ENCODE measurements at places on chromosomes 2 and 18.

GRCh38 chr2:120488531-120488930, 142.6 kb downstream of the INHBB start:
- no peak for DNase-seq

DNA sequence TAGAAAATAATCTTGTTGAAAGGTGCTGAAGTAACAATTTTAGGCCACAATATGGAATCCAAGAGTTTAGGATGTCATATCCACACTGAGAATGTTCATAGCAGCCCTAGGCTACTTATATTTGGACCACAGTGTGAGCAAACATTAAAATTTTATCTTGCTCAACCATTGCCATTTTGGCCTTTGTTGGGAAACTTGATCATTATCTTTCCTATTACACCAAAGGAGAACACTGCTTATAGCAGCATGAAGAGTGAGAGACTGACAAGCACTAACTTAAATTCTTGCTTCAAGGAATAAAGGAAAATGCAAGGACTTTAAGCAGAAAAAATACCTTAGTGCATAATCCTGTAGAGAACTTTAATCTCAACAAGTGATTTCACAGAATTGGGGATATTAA, 86.3 kb upstream of the LRRTM4 start:
- DNase-seq = no peak

- DNase-seq = no peak
These were observed 154.6 kb downstream of the THADA start for GRCh38 chr2:43441195-43441594.

DNA sequence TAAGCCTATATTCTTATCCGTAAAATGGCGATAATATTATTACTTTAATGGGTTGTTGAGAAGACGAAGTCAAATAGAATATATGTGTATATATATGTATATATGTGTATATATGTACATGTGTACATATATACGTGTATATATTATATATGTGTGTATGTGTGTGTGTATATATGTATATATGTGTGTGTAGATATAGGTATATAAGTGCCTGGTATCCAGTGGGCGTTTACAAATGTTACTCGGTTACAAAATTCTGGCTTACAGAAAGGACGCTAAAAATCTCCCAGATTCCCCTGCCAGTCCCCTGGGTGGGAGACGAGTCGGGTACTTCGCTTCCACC, 295 bp upstream of the MTX2 start:
- no peak for DNase-seq

DNA sequence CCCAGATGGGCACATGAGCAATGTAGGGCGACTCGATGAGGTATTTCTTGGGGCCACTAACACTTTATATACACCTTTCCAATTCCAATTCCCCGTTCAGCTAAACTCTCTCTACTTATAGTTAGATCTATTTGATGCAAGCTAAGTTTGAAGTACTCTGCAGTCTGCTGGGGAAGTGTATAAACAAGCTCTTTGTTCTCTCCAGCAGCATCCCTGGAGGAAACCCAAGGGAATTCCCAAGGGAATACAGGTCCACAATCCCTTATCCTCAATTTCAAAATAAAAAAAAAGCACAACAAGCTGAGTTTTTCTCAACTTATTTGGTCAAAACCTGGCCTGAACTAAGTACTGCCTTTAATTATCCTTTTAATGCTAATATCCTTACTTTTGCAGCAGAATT, 433.3 kb downstream of the NBAS start:
- DNase-seq = peak; percentile 14

DNA sequence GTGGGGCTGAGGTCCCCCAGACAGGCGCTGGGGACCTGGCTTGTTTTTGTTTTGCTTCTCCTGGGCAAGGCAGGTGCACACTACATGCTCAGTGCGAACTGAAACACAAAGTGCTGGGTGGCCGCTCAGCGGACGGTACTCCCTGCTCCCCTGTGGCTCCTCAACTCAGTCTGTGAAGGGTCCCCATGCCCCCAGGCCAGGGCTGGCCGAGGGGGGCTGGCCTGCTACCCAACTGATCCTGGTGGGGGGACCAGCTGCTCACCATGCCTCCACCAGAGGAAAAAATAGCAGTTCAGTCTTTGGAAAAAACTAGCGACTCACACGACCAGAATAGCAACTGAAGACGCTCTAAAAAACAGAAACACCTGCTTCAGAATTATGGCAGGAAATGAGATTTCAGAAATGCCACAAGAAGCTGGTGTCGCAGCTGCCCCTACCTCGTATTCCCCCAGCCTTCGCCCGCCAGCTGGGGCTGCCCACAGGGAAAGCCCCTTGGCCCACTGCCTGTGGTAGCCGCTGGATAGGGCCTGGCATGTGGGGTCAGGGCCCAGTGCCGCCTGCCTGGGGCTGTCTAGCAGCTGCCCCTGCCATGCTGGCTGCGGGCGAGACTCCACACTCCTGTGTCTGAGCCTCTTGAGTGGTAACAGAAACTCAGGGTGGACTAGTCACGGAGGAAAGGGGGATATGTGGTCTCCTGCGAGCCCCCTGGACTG, 43.7 kb downstream of the MEX3C start:
- no peak for DNase-seq

DNA sequence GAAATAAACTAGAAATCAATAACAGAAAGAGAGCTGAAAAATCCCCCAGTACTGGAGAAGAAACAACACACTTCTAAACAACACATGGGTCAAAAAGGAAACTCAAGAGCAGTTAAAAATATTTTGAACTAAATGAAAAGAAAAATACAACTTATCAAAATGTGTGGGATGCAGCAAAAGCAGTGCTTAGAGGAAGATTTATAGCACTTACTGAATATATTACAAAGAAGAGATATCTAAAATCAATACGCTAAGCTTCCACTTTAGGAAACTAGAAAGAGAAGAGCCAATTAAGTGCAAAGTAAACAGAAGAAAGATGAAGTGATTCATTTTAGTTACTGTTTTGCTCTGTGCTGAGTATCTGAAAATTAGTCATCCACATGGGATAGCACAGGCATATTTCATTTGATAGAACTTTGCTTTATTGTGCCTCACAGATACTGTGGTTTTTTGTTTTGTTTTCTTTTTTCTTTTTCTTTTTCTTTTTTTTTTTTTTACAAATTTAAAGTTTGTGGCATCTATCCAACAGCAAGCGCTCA, 17.0 kb downstream of the TGFA start:
- no peak for DNase-seq

- no peak for DNase-seq
These were observed 1487.0 kb downstream of the LRP1B start for GRCh38 chr2:140643761-140644187.

GRCh38 chr2:18503376-18504228, 56.9 kb downstream of the RDH14 start:
- DNase-seq = no peak

GRCh38 chr2:101741775-101742520, 44.4 kb downstream of the MAP4K4 start:
- no peak for DNase-seq

GRCh38 chr2:23589739-23590138, 204.8 kb downstream of the KLHL29 start:
- no peak for DNase-seq

GRCh38 chr2:52386433-52387030, 1354.6 kb upstream of the NRXN1 start:
- no peak for DNase-seq

Measured in SW480 (cell line).